Left lung (tissue), 14 donors: ENCODE measurements at places on chromosomes 13 and 19. TPM values are rescaled to one million over a fixed set of nuclear protein-coding genes. Genes with fewer than 3 reads are reported as not detected.

DNA sequence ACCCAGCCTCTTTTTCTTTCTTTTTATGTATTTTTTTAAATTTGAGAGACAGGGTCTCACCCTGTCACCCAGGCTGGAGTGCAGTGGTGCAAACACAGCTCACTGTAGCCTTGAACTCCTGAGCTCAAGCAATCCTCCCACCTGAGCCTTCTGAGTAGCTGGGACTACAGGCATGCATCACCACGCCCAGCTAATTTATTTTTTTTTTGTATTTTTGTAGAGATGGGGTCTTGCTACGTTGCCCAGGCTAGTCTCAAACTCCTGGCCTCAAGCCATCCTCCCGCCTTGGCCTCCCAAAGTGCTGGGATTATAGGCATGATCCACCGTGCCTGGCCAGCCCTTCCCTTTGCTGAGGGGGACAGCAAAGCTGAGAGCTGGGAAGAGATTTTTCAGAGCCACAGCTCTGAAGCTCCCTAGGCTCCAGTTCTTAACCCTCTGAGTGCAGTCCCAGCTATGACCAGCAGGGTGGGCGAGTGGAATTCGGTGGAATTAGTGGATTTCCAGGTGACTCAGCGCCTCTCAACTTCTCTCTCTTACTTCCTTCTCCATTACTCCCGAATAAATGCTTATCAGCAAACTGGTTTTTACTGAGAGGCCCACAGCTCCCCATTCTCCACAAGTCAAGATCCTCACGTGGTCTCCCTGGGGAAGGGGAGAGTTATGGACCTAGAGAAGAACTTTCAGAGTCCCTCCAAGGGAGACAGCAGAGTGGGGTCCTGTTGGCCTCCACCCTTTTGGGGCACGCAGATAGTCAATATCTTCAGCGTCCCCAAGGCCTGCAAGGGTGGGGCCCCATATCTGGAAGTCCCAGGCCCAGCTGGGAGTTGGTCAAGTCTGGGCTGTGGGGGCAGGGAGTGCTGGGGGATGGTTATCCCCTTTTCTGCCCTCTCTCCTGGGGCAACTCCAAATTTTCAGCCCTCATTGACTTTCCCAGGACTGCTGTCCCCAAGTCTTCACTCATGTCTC is 1.2 kb downstream of the BLVRB start:
- DNase-seq = peak; percentile 86

TBXA2R gene
- 2.8 TPM for polyA plus RNA-seq

- DNase-seq = peak; percentile 26
Measured at GRCh38 chr19:416416-416815, 7.5 kb upstream of the C2CD4C start.

C1QTNF9B gene
- 1.1 TPM for polyA plus RNA-seq

MRI1 gene
- 48.5 TPM for polyA plus RNA-seq

DNA sequence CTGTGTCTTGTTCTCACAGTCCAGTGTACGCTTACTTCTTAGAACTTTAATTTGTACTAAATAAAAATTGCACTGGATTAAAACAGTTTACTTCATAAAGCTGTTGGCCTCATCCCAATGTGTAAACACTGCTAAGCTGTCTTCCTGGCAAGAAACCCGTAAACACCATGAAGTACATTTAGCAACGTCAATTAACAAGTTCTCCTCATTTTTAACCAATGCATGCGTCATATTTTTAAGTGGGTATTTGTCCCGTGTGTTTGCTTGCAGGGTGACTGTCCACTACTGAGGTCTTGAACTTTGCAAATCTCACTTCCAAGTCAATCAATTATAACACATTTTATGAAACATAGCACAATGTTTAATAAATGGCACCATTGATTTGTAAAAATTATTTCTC is 28.2 kb downstream of the LAIR2 start:
- no peak for DNase-seq

KLK12 gene
- polyA plus RNA-seq = 0.87 TPM

- DNase-seq = no peak
Measured at GRCh38 chr13:31476753-31477152, 262.6 kb upstream of the RXFP2 start.

DNA sequence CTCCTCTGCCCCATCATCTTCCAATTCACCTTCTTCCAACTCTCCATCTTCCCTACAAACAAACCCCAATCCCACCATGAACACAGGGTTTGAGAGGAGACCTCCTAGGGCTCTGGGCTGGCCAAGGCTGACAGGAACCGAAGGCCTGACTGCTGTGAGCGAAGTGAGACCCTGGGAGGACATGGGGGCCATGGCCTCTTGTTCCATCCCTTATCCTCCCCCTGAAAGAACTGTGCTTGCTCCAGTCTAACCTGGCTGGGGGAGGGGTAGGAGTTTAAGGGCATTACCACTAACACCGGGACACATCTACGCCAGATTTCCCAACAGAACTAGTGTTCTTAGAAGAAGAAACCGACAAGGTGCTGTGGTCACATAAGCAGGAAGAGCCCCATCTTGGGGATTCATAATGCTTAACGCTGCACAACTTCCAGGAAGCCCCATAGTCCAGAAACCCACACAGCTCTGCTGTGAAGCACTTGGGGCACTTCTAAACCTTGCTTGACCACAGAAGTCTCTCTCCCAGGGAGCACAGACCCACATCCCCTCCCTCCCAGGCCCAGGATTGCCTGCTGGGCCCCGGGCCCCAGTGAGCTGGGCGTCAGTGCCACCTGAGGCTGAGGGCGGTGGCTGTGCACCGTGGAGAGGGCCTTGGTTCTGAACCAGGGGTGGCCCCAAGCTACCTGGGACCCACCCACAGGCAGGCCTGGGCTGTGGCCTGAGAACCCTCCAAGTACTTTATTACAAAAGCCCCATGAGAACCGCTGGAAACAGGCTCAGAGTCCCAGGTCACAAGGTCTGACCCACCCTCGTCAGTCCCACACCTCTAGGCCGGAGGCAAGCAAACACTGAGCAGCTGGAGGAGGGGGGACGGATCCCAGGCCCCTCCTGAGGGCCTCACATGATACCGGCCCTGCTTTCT is 18.8 kb downstream of the ZC3H4 start:
- peak; percentile 44 for DNase-seq

- no peak for DNase-seq
Measured at GRCh38 chr13:43924549-43925245, 45.0 kb downstream of the LACC1 start.

IGFL2 gene
- 1.3 TPM for polyA plus RNA-seq

GRCh38 chr19:56091751-56092546 is 29.1 kb downstream of the ZNF787 start:
- DNase-seq = peak; percentile 39

GRCh38 chr19:7982651-7983099 is 22.8 kb downstream of the ELAVL1 start:
- no peak for DNase-seq

GRCh38 chr19:53357821-53358581 is 7.5 kb upstream of the ZNF525 start:
- DNase-seq = no peak

GRCh38 chr19:13119627-13120026 is 1.6 kb downstream of the NACC1 start:
- no peak for DNase-seq

DNA sequence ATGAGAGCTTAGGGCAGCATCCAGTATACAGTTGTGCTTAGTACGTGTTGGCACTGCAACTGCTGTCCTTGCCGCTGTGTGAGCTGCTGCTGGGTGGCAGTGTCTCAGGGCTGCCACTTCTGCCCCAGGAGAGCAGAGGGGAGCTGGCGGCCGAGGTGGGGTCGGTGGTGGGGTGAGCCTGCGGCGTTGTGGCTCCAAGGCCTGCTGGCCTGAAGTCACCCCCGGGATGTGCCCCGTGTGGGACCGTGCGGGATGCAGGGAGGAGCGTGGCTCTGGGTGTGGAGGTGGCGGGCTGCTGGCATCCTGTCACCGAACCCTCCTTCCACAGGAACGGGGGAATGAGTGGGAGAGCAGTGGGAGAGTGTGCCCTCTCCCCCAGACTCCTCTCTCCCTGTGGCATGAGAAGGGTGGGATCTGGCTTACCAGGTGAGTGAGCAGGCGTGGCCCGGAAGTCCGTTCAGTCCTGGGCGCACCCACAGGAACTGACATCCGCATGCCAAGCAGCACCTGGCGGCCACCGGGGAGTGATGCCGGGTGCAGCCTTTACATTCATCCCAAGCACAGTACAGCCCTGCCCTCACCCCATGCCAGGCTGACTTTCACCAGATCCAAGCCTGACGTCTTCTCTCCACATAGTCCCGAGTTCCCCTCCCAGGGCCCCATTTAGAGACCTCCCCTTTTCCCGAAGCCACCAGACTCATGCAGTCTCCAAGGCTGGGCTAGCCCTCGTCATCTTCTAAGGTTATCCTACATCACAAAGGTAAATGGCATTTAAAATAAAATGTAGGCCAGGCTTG is 26.6 kb downstream of the MCF2L start:
- DNase-seq = no peak

- no peak for DNase-seq
Measured at GRCh38 chr19:13747098-13747453, 17.2 kb upstream of the MRI1 start.

DNA sequence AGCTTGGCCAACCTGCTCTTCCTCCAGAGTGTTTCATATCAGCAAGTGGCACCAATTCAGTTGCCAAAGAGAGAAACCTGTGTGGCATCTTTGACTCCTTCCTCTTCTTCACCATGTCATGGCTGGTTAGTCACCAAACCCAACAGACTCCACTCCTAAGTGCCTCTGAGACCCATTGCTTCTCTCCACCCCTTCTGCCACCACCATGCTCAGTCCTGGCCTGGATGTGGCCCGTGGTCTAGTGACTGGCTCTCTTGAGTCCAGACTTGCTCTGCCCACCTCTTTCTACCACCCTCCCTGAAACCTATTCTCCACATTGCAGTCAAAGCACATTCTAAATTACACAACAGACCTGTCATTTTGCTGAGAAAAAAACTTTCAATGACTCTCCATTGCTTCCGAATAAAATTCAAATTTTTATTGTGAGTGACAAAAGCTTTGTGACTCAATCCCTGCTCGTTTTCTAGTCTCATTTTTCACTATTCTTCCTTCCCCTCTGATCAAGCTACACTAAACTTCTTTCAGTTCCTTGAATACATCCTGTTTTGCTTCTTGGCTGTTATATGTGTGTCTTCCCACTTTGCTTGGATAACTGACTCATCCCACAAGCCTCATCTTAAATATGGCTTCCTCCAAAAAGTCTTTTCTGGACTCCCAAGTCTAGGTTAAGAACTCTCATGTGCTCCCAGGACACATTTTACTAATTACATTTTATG is 12.0 kb upstream of the TNFSF11 start:
- no peak for DNase-seq

SIGLEC11 gene
- polyA plus RNA-seq = 0.48 TPM

- DNase-seq = peak; percentile 80
Measured at GRCh38 chr19:48660852-48661710, 11.7 kb downstream of the NTN5 start.

- no peak for DNase-seq
Measured at GRCh38 chr19:38385804-38386257, 2.0 kb downstream of the GGN start.

DNA sequence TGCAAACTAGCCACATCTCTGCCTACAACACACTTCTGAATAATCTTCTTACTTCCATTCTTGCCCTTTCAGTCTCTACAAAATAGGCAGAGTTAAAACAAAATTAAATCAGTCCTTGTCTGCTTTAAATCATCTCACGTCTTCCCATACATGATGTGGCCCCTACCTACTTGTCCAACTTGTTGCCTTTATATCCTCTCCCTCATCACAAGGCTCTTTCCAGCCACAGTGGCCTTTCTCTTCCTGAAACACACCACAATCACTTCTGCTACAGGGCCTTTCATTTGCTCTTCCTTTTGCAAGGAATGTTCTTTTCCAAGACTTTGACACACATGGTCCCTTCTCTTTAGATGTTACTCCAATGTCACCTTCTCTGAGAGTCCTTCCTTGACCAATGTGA is 1.7 kb downstream of the RBM26 start:
- DNase-seq = no peak

BSPH1 gene
- polyA plus RNA-seq = not detected

GRCh38 chr13:45224176-45224575 is 23.3 kb upstream of the KCTD4 start:
- no peak for DNase-seq

ATP7B gene
- 17.9 TPM for polyA plus RNA-seq

DNA sequence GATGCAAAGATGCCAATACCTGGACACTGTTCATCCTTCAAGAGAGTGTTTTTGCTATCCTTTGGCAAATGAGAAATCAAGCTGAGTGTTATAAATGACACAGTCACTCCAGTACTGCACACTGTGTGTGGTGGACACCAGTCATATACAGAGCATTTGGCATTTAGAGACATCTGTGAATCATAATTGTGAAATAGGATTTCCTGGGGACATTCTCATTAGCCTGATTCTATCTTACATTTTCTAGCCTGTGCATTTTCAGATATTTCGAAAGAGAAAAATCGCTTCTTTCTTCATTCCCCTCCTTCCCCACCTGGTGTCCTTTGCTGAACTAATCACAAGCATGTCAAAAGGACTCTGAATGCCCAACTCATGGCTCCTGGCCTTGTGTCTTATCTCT is 781.0 kb upstream of the ARGLU1 start:
- DNase-seq = no peak

DNA sequence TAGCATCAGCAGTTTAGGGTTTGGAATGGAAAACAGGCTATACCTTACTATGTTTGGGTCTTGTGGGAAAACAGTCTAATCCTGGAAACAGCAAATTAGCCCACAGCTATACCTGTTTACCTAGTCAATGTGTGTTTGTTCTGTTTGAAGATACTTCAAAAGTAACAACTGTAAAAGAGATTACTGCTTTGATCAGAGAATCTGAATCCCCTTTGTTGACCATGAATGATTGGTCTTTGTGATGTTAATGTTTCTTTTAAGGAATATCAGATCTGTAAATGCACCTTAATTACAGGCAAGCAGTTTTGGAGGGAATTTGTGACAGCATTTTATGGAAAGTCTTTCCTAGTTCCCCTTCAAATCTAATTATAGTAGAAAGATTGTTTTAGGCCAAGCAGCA is 20.7 kb upstream of the KLF5 start:
- DNase-seq = no peak

IL11 gene
- 0.29 TPM for polyA plus RNA-seq

DNA sequence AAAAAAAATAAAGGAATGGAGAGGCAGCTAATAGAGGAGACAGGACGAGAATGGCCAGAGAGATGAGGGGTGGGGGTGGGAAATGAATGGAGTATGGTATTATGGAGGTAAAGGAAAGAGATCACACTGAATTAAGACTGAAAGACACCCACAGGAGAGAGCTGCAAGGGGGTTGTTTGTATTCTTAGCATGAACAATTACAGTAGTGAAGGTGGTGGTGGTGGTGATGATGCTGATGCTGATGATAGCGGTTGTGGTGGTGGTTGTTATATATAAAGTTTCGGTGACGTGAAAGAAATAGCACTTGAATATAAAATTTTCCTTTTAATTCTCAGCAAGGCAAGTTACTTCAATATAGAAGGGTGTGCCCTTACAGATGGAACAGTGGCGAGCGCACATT is 2.8 kb upstream of the ADGRE3 start:
- DNase-seq = no peak
